Non-pigmented ciliary epithelial cell (primary cell): ENCODE measurements at places on chromosomes 1 and 21.

GRCh38 chr1:116031302-116031835, 55.1 kb downstream of the SLC22A15 start:
- DNase-seq, result no peak

DNA sequence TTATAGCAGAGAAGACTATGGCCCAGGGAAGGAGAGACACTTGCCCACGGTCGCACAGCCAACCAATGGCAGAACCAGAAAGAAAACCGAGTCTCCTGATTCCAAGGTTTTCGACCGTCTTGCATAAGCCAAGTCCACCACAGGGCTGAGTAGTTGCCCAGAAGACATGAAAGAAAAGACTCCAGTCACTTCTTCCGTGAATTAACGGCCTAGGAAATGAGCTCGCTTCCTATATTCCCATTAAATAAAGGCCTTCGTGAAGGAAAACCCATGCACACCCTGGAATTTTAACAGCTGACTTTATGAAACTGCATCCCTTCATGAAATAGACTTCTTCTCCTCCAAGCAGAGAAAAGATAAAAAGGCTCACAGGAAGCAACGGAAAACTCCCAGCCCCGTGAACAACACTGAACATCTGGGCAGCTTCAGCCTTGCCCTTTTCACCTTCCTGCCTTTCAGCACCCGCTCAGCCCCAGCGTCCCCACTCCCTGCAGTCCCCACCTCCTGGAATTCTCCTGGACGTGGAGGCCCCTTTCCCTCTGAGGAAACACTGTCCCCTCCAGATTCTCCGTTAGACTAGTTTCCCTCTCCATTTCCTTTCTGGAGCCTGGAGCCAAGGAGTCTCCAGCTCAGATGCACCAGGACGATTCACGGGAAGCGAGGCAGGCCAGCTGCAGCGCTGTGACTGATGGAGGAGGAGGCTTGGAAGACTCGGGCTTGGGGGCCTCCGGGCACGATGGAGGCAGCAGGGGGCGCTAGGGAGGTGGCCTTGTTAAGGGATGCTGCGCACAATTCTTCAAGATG, 2.7 kb upstream of the MYOC start:
- DNase-seq, result no peak

DNA sequence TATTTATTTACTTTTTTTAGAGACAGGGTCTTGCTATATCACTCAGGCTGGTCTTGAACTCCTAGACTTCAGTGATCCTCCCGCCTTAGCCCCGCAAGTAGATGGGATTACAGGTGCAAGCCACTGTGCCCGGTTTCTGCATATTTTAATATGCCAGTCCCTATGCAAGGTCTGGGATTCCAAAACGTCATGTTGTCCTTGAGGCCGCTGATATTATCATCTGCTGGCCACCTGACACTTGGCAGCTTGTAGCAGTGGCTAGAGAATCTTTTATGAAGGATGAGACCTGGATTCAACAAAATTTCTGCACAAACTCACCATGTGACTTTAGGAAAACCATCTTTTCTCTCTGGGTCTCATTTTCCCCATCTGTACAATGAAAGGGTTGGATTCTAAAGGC, 32.9 kb upstream of the OSBPL9 start:
- DNase-seq, result no peak

GRCh38 chr21:31332525-31332924, 11.5 kb downstream of the TIAM1 start:
- no peak for DNase-seq

- DNase-seq, result no peak
These were observed 1150.5 kb upstream of the TMPRSS15 start for GRCh38 chr21:19553919-19554615.

DNA sequence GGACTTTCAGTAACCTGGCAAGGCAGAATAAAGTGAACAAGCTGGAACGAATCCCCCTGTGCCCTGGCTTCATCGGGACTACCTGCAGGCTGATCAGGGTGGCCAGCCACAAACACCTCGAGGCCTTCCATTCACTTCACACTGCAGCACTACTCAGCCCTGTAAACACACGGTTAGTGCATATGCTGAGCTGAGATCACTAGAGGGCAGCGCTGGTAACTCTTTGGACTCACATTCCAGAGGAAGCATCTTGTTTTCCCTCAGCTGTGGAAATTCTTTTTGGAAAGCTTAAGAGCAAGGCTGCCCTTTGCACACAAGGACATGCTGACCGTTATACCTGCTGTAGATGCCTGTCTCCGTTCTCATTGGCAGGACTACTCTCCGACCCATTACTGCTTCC, 32.1 kb downstream of the PCSK9 start:
- DNase-seq, result peak; percentile 40

- DNase-seq, result no peak
These were observed 16.6 kb upstream of the SLFNL1 start for GRCh38 chr1:41038110-41038509.

- no peak for DNase-seq
These were observed 66.7 kb downstream of the RPAP2 start for GRCh38 chr1:92365378-92366039.
